HFFc6 (cell line): ENCODE measurements at places on chromosomes 4 and X. TPM values are rescaled to one million over a fixed set of nuclear protein-coding genes. Genes with fewer than 3 reads are reported as not detected.
A peak's percentile ranks its signal among the peaks of the same experiment; 100 is the strongest.

DNA sequence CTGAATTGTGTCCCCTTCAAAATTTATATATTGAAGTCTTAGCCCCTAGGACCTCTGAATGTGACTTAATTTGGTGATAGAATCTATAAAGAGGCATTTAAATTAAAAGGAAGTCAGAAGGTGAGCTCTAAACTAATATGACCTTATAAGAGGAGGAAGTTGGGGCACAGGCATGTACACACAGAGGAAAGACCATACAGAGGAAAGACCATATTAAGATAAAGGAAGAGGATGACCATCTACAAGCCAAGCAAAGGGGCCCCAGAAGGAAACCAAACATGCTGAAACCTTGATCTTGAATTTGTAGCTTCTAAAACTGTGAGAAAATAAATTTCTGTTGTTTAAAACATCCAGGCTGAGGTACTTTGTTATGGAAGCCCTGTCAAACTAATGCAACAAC lies 26.9 kb upstream of the CYBB start:
- H3K4me1 ChIP-seq, result no peaks in the 10 kb centered on the region
- H3K36me3 ChIP-seq, result no peaks in the 10 kb centered on the region
- H3K27me3 ChIP-seq, result no peaks in the 10 kb centered on the region

DNA sequence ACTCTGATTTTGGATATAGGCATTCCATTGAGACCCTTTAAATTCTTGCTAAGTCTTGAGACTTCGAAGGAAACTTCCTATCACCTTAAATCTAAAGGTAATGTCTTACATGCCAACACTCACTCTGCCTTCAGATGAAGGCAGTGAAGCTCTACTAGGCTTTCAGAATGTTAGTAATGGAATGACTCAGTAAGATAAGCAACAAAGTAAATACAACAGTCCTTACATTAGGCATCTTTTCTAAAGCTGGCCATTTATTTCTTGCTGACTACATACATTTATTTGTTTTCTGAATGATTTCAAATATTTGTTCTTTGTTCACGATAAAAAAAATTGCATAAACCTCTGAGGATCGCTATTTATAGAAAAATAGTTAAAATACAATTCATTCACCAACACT lies 43.5 kb downstream of the ASIC5 start:
- no peaks in the 10 kb centered on the region; the same call in 1 of the 2 replicates for H3K27me3 ChIP-seq
- H3K4me3 ChIP-seq, result no peak overlapping the region
- no peaks in the 10 kb centered on the region for H3K36me3 ChIP-seq
- no peak overlapping the region for H3K27ac ChIP-seq

Gene HS3ST1
- not detected in 3 replicates for total RNA-seq

DNA sequence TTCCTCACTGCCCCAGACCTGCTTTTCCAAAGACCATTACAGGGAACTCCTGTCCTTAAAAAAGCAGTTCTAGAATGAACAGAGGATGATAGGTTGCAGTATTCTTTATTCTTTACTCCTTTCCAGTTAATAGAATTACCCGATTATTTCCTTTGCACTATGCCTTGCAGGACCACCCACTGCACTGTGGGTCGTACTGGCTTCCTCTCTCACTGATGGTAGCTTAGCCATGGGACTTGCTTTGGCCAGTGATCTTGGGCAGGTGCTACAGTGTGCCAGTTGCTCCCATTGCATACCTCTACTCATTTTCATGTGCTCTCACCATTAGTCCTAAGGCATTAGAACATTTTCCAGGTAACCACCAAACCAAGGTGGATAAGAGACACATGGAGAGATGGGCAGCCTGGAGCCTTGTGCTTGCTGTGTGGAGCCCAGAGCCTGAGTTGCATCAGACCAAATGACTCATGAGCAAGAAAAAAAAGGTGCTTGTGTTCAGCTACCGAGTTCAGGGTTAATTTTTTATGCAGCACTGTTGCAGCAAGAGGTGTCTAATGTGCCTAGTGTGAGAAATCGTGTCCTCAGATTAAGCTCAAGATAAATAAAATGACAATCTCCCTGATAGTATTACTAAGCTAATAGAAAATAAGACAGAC lies 7.6 kb upstream of the UNC5C start:
- no peak for DNase-seq
- no peak overlapping the region for H3K27ac ChIP-seq

- peaks cover 13% of the 10 kb centered on the region for H3K27me3 ChIP-seq
- no peaks in the 10 kb centered on the region for H3K36me3 ChIP-seq
- H3K27ac ChIP-seq, result no peak overlapping the region
- no peak for DNase-seq
Observed at GRCh38 chrX:49910344-49910743, 12.1 kb upstream of the CLCN5 start.

DNA sequence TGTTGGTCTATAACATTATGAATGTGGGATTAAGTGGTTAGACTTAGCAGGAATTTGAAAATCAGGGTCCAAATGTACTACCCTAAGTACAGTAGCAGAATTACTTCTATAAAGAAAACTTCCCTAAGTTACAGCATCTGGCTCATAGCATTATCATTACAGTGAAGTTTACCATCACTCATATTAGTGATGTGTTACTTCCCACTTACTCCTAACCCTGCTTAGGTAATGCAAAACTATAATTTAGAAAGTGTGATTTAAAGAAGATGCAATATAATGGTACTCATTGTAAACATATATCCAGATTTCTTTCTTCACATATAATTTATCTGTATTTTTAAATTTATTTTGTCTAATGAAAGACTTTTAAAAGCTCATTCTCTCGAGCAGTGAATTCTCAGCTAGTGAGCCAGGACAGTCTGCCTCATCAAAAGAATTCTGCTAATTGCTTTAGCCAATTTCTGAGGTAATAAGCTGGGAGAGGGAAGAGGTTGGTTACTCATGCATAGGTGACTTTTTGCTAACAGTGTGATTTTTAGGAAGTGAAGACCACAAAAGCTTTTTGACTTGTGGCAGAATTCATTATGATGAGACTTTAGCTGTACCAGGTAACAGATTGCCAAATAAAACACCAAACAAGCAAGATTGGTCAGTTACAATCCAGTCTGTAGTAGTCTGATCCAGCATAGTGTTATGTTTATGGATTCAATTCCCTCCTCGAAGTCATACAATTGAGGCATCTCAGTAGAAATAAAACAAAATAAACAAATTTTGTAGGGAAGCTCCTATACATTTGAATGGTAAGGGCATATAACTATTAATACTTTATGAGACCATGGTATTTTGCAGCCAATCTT lies 21.0 kb downstream of the PLS3 start:
- H3K4me3 ChIP-seq, result no peak overlapping the region
- peaks cover 13% of the 10 kb centered on the region for H3K36me3 ChIP-seq
- H3K27me3 ChIP-seq, result no peaks in the 10 kb centered on the region; the same call in 1 of the 2 replicates
- peak overlapping the region; percentile 92 for H3K27ac ChIP-seq
- no peak for DNase-seq

- no peak for DNase-seq
- H3K4me1 ChIP-seq, result peaks cover 18% of the 10 kb centered on the region
- H3K36me3 ChIP-seq, result peaks cover 10% of the 10 kb centered on the region
- H3K27me3 ChIP-seq, result peaks cover 6% of the 10 kb centered on the region
- no peak overlapping the region for H3K4me3 ChIP-seq
Observed at GRCh38 chr4:124173912-124174311, 538.6 kb downstream of the ANKRD50 start.

DNA sequence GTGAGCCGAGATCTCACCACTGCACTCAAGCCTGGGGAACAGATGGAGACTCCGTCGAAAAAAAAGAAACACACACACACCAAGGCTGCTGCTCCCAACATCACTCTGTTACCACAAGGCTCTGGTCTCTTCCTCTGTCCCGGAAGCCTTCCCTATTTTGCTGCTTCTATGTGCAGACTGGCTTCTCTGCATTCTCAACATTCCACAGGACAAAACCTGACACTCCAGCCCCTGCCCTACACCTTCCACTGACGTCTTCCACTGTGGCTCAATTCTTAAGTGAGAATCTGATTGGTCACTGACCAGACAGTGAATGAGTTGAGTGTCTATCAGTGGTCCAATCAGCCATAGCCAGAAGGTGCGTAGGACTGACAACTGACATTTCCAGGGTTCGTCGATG lies 5.9 kb downstream of the ODAPH start:
- peaks cover 16% of the 10 kb centered on the region for H3K27me3 ChIP-seq
- no peak overlapping the region for H3K27ac ChIP-seq
- H3K4me3 ChIP-seq, result no peak overlapping the region
- H3K4me1 ChIP-seq, result peaks cover 6% of the 10 kb centered on the region

Gene TKTL2
- total RNA-seq, result not detected in 3 replicates

Gene STS
- 12.3 to 14.1 TPM (median 13.3 TPM) in 3 replicates for total RNA-seq

- DNase-seq, result no peak
- H3K36me3 ChIP-seq, result no peaks in the 10 kb centered on the region
- H3K4me3 ChIP-seq, result peak overlapping the region; percentile 74
Observed at GRCh38 chr4:84583876-84584380, 1.0 kb downstream of the CDS1 start.

DNA sequence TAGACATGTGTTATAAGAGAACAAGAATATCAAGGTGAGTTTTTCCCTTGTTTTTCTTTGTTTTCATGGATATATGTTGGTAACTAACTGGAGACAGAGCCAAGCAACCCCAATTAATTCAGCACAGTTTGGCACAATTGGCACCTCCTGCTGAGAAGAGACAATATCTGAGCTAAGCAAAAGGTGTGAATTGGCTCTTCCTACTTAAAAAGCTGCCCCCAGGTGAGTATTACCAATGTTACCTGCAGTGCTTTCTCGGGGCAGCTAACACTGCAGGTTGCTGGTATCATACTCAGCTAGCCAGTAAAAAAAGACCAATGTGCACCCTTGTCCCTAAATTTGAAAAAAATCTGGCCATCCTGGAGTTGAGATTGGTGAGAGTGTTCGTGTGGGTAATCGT lies 871.2 kb upstream of the TENM3 start:
- no peak overlapping the region for H3K4me3 ChIP-seq
- H3K27me3 ChIP-seq, result no peaks in the 10 kb centered on the region
- DNase-seq, result no peak
- H3K27ac ChIP-seq, result no peak overlapping the region
- no peaks in the 10 kb centered on the region for H3K36me3 ChIP-seq

Gene TEX13B
- total RNA-seq, result not detected in 3 replicates

GRCh38 chr4:61428950-61429349 lies 228.8 kb downstream of the ADGRL3 start:
- no peak overlapping the region for H3K27ac ChIP-seq
- DNase-seq, result no peak
- H3K27me3 ChIP-seq, result no peaks in the 10 kb centered on the region; the same call in 1 of the 2 replicates

GRCh38 chr4:138111462-138112000 lies 130.6 kb downstream of the SLC7A11 start:
- no peak overlapping the region; the same call in 1 of the 2 replicates for H3K4me3 ChIP-seq
- peak overlapping the region; percentile 62 for H3K27ac ChIP-seq
- peaks cover 29% of the 10 kb centered on the region for H3K4me1 ChIP-seq
- H3K36me3 ChIP-seq, result peaks cover 6% of the 10 kb centered on the region; the same call in 1 of the 2 replicates

DNA sequence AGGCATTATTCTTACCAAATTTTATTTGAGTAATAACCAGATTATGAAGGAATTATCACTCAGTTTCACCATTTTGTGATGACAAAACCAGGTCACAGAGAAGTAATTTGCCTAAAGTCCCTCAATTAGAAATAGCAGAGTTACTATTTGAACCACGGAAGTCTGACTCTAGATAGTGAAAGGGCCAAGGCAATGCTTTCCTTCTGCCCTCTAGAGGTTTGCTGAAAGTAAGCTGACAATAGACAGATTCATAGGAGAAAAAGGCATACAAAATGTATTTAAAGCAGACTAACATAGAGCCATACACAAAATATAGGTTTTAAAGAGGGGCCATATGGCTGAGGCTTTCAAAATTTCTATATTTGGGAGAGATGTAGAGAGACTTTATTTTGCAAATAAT lies 43.1 kb downstream of the CXXC4 start:
- no peaks in the 10 kb centered on the region for H3K4me1 ChIP-seq
- H3K27me3 ChIP-seq, result no peaks in the 10 kb centered on the region; the same call in 1 of the 2 replicates
- H3K36me3 ChIP-seq, result no peaks in the 10 kb centered on the region
- H3K27ac ChIP-seq, result no peak overlapping the region

Gene TLR3
- total RNA-seq, result 0.32 to 0.90 TPM (median 0.51 TPM) in 3 replicates

- H3K27ac ChIP-seq, result no peak overlapping the region
- no peak for DNase-seq
- H3K27me3 ChIP-seq, result no peaks in the 10 kb centered on the region
- no peak overlapping the region for H3K4me3 ChIP-seq
- peaks cover 5% of the 10 kb centered on the region; the same call in 1 of the 2 replicates for H3K36me3 ChIP-seq
Observed at GRCh38 chrX:8366481-8366880, 98.1 kb upstream of the VCX3B start.

Gene COL25A1
- not detected in 2 replicates for total RNA-seq

DNA sequence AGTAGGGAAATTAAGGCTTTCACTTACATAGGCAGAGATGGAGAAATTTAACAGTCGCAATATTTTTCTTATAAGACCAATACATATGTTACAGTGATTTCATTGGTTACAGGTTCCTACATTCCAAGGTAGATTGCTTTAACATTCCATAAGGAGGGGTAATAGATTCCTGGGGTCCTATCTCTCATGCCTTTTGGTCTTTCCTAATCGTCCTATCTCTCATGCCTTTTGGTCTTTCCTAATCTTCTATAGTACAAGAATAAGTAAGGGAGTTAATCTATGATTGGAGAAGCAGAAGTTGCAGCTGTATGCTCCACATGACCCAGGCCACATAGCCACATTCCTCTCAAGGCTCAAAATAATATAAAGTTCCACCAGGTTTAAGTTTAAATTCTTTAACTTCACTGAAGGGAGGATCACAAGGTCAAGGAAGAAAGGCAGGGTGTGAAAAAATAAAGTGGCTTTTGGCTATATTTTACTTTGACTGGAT lies 285.0 kb upstream of the BOD1L1 start:
- H3K4me3 ChIP-seq, result no peak overlapping the region
- H3K27me3 ChIP-seq, result no peaks in the 10 kb centered on the region
- H3K27ac ChIP-seq, result 0 out of 2 replicates have a peak overlapping the region, but pooled peaks have one; percentile 43
- H3K36me3 ChIP-seq, result peaks cover 10% of the 10 kb centered on the region

Gene TEX13D
- not detected in 3 replicates for total RNA-seq

Gene PROM1
- not detected in 3 replicates for total RNA-seq

- DNase-seq, result no peak
- H3K36me3 ChIP-seq, result no peaks in the 10 kb centered on the region
- H3K4me1 ChIP-seq, result no peaks in the 10 kb centered on the region
- no peaks in the 10 kb centered on the region for H3K27me3 ChIP-seq
- H3K4me3 ChIP-seq, result no peak overlapping the region
- no peak overlapping the region for H3K27ac ChIP-seq
Observed at GRCh38 chrX:42602566-42602965, 175.4 kb downstream of the PPP1R2C start.

Gene EBP
- 26.0 to 40.9 TPM (median 35.4 TPM) in 3 replicates for total RNA-seq

DNA sequence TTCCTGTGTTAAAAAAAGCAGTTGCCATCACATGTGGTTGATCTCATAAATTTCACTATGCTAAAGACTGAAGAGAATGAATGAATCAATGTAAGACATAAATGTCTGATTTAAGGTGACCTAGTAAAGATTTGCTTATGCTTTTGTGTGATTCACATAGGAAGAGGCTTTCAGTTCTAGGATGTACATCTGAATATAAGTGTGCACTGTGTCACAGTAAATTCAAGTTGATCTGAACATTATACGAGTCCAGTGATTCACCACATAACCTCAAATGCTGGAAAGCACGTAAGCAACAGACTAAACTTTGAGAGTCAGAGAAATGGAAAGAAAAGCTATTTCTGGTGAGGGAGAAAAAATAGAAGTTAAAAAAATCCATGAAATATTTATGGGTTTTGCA lies 567.9 kb downstream of the EPHA5 start:
- no peak overlapping the region for H3K4me3 ChIP-seq
- DNase-seq, result no peak
- no peaks in the 10 kb centered on the region for H3K36me3 ChIP-seq
- H3K4me1 ChIP-seq, result no peaks in the 10 kb centered on the region
- no peaks in the 10 kb centered on the region for H3K27me3 ChIP-seq

Gene STOX2
- total RNA-seq, result 0.07 TPM in 1 of 3 replicates, not detected in the others
